ENCODE measurements at places on chromosomes 13 and 19. TPM values are rescaled to one million over a fixed set of nuclear protein-coding genes. Genes with fewer than 3 reads are reported as not detected.
A peak's percentile ranks its signal among the peaks of the same experiment; 100 is the strongest.

GRCh38 chr13:62489731-62490130 lies 1074.1 kb upstream of the PCDH20 start:
- no peak for DNase-seq
- H3K27ac ChIP-seq, result no peak overlapping the region
- H3K4me1 ChIP-seq, result no peaks in the 10 kb centered on the region
- H3K4me3 ChIP-seq, result no peak overlapping the region

GRCh38 chr13:29654384-29654783 lies 58.9 kb upstream of the SLC7A1 start:
- DNase-seq, result no peak
- H3K4me3 ChIP-seq, result no peak overlapping the region
- H3K27ac ChIP-seq, result no peak overlapping the region

TLE6 gene
- total RNA-seq, result 1.1 TPM

TMPRSS9 gene
- 0.09 TPM for total RNA-seq

- no peak for DNase-seq
- H3K27ac ChIP-seq, result peak overlapping the region; percentile 86
- no peaks in the 10 kb centered on the region for H3K27me3 ChIP-seq
These were observed 5.9 kb downstream of the VAV1 start for GRCh38 chr19:6778386-6778785.

- H3K4me3 ChIP-seq, result no peak overlapping the region
- H3K27ac ChIP-seq, result no peak overlapping the region
- H3K4me1 ChIP-seq, result peaks cover 28% of the 10 kb centered on the region
- DNase-seq, result no peak
- H3K27me3 ChIP-seq, result no peaks in the 10 kb centered on the region
These were observed 4.7 kb downstream of the RPL28 start for GRCh38 chr19:55390461-55390880.
